Activated B cell treated with CpG ODN at 0.5 μM for 24 hours (primary cell): ENCODE measurements at places on chromosomes 11 and 22.

DNA sequence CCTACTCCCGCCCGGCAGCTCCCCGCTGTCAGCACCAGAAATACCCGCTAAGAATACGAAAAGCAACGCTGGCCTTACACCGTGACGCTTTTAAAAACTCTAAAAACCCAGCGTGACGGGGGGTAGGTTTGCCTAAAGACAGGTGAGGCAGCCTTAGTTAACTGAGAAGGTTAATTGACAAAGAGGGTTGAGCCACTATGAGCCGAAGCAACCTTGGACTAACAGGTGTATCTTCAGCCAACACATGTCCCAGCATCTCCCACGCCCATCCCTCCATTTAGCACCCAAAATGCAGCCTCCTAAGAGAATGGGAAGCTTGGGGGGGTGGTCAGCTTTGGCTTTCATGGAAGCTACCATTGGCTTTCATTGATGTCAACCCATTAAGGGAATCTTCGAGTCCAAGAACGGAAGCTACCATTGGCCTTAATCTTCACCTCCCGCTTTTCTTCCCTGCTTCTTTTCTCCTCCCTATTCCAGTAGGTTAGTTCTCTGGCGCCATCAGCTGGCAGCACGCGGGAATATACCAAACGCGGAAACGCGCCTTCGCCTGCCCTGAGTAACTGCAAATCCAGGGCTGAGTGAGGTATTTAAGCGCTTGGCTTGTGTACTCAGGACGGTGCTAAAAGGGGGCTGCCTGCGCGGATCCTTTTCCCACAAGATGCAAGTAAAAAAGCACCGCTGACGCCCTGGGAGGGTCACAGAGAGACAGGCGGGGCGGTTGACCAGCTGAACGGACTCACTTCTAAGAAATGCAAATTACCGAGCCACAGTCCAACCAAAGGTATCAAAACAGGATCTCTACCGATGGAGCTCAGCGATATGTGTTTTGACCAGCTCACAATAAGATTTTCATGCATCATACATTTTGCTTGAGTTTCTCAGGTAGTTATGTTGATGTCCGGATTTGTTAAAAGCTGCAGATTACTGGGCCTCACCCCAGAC lies 38.5 kb upstream of the GLYATL1 start:
- no peak overlapping the region for H3K27ac ChIP-seq
- no peak for DNase-seq
- H3K36me3 ChIP-seq: no peaks in the 10 kb centered on the region
- H3K4me1 ChIP-seq: peaks cover 8% of the 10 kb centered on the region
- peaks cover 48% of the 10 kb centered on the region for H3K27me3 ChIP-seq

- no peak for DNase-seq
- peaks cover 2% of the 10 kb centered on the region for H3K27me3 ChIP-seq
- no peak overlapping the region for H3K4me3 ChIP-seq
- H3K27ac ChIP-seq: no peak overlapping the region
- H3K4me1 ChIP-seq: no peaks in the 10 kb centered on the region
- no peaks in the 10 kb centered on the region for H3K36me3 ChIP-seq
Observed at GRCh38 chr11:5004424-5005274, 10.0 kb downstream of the OR51L1 start.

GRCh38 chr11:2399488-2400068 lies 972 bp upstream of the TSSC4 start:
- peaks cover 45% of the 10 kb centered on the region for H3K36me3 ChIP-seq
- H3K27me3 ChIP-seq: no peaks in the 10 kb centered on the region
- H3K4me3 ChIP-seq: peak overlapping the region; percentile 88
- DNase-seq: no peak
- H3K4me1 ChIP-seq: peaks cover 32% of the 10 kb centered on the region

DNA sequence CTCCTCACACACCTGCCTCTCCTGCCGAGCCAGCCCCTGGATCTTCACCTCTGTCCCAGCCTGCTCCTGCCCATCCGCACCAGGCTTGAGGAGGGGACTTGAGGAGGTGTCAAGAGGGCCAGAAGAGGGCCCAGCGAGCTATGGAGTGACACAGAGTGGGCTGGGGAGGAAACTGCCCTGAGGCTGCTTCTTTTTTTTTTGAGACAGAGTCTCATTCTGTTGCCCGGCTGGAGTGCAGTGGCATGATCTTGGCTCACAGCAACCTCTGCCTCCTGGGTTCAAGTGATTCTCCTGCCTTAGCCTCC lies 21.9 kb upstream of the CDON start:
- no peak for DNase-seq
- no peak overlapping the region for H3K27ac ChIP-seq
- H3K27me3 ChIP-seq: peaks cover 15% of the 10 kb centered on the region
- no peaks in the 10 kb centered on the region for H3K36me3 ChIP-seq
- H3K4me3 ChIP-seq: no peak overlapping the region

DNA sequence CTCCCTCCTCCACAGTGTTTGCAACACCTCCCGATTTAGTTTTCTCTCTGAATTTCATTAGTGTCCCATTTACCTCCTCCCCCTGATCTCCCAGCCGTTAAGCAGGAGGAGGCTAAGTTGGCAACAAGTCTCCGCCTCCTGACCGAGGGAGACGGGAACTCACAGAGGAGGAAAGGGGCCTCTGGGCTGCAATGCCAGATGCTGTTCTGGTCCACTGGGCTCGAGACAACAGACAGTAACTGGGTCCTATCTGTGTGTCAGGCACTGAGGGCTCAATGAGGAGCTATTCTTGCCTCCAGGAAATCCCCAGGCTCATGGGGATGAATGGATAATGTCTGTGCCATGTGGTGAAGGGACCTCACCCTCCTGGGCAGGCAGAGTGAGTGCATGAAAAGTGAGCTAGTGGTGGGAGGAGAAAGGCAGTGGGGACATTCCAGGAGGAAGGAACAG lies 228.1 kb downstream of the TENM4 start:
- no peaks in the 10 kb centered on the region for H3K4me1 ChIP-seq
- DNase-seq: no peak

- H3K36me3 ChIP-seq: peaks cover 47% of the 10 kb centered on the region
- peaks cover 62% of the 10 kb centered on the region for H3K4me1 ChIP-seq
- no peak for DNase-seq
- no peaks in the 10 kb centered on the region for H3K27me3 ChIP-seq
Observed at GRCh38 chr11:130123414-130124040, 36.1 kb upstream of the ST14 start.

- no peaks in the 10 kb centered on the region for H3K4me1 ChIP-seq
- H3K4me3 ChIP-seq: no peak overlapping the region
- H3K36me3 ChIP-seq: no peaks in the 10 kb centered on the region
- DNase-seq: no peak
- peaks cover 11% of the 10 kb centered on the region for H3K27me3 ChIP-seq
- no peak overlapping the region for H3K27ac ChIP-seq
Observed at GRCh38 chr22:43852573-43853327, 9.6 kb downstream of the SULT4A1 start.

DNA sequence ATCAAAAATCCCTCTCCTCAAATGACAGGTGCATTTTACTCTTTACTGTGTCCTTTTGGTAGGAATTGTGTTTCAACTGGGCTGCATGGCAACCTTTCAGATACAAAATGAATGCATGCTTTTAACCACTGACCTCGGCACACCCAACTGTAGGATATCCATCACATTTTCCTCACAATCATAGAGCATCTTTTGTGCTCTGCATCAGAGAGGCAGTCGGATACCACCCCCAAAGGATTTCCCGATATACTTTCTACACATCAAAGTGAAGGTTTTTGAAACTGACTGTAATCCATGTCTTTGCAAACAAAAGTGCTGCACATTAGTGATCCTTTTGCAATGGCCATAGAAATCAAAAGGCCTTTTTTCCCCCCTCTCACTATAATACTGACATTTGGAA lies 9.1 kb downstream of the ME3 start:
- no peaks in the 10 kb centered on the region for H3K4me1 ChIP-seq
- no peak overlapping the region for H3K27ac ChIP-seq
- peaks cover 11% of the 10 kb centered on the region for H3K27me3 ChIP-seq
- DNase-seq: no peak

DNA sequence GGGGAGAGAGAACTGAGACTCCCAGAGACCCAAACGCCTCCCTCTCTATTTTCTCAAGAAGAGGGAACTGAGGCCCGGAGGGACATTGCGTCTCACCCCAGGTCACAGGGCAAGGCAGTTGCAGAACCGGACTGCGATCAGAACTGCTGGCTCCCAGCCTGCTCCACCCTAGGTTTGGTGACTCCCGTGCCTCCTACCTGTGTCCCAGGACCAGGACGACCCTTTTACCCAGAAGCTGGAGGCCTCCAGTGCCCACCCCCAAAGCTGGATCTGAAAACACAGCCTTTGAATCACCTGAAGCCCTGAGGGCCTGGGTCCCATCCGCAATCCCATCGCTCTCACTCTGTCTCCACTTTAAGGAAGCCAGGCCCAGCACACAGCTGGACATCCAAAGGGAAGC lies 1.4 kb downstream of the GSTT4 start:
- no peaks in the 10 kb centered on the region for H3K27me3 ChIP-seq
- no peak overlapping the region for H3K27ac ChIP-seq
- DNase-seq: no peak
- no peak overlapping the region for H3K4me3 ChIP-seq
- H3K36me3 ChIP-seq: no peaks in the 10 kb centered on the region

- DNase-seq: peak; percentile 49
- H3K36me3 ChIP-seq: peaks cover 6% of the 10 kb centered on the region
- no peaks in the 10 kb centered on the region for H3K27me3 ChIP-seq
- peak overlapping the region; percentile 90 for H3K27ac ChIP-seq
Observed at GRCh38 chr22:42396621-42397331, 35.4 kb downstream of the NFAM1 start.

- peaks cover 10% of the 10 kb centered on the region for H3K27me3 ChIP-seq
- no peaks in the 10 kb centered on the region for H3K36me3 ChIP-seq
- no peak for DNase-seq
- H3K4me3 ChIP-seq: no peak overlapping the region
- H3K27ac ChIP-seq: no peak overlapping the region
- H3K4me1 ChIP-seq: no peaks in the 10 kb centered on the region
Observed at GRCh38 chr11:109914038-109914437, 179.2 kb upstream of the ZC3H12C start.

GRCh38 chr11:10322830-10323792 lies 18.2 kb downstream of the ADM start:
- peaks cover 14% of the 10 kb centered on the region for H3K4me1 ChIP-seq
- H3K27ac ChIP-seq: peak overlapping the region; percentile 67
- H3K4me3 ChIP-seq: no peak overlapping the region
- DNase-seq: no peak
- H3K27me3 ChIP-seq: peaks cover 11% of the 10 kb centered on the region
- no peaks in the 10 kb centered on the region for H3K36me3 ChIP-seq

DNA sequence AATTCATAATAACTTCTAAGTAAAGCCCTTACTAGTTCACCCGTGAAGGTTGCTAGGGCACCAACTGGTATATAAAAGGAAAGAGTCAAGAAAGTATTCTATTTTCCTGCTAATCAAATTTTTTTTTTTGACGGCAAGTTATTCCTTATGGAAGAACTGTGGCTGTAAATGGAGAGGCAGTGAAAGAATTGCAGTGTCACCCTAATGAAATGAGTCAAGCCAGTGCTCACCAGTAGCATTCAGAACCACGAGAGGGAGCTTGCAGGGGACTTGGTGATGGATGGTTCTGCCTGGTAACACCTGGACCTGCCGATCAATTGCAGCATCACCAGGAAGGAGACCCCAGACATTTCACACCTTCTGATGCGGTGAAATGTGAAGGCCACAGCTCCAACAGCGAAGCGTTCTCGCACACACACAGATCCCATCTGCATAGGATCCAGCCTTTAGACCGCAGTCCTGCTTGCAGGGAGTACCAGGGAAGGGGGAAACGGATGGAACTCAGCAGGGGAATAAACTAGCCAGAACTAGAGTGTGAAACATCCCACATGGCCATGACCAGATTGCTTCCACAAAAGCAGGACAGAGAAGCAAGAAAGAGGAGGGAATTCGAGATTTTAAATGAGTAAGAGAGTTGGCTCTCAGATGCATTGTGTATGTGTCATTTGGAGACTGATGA lies 326.2 kb downstream of the TBC1D22A start:
- H3K27ac ChIP-seq: no peak overlapping the region
- H3K36me3 ChIP-seq: peaks cover 38% of the 10 kb centered on the region
- no peaks in the 10 kb centered on the region for H3K27me3 ChIP-seq
- H3K4me3 ChIP-seq: no peak overlapping the region
- DNase-seq: no peak

DNA sequence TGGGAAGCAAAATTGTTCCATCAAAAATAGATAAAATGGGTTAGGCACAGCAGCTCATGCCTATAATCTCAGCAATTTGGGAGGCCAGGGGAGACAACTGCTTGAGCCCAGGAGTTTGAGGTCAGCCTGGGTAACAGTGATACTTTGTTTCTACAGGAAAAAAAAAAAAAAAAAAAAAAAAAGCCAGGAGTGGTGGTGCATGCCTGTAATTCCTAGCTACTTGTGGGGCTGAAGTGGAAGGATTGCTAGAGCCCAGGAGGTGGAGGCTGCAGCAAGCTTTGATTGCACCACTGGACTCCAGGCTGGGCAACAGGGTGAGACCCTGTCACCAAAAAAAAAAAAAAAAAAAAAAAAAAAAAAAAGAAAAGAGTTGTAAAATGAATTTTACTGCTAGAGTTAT lies 49.6 kb downstream of the KIF18A start:
- no peak overlapping the region for H3K4me3 ChIP-seq
- no peak overlapping the region for H3K27ac ChIP-seq
- DNase-seq: no peak
- H3K4me1 ChIP-seq: no peaks in the 10 kb centered on the region

DNA sequence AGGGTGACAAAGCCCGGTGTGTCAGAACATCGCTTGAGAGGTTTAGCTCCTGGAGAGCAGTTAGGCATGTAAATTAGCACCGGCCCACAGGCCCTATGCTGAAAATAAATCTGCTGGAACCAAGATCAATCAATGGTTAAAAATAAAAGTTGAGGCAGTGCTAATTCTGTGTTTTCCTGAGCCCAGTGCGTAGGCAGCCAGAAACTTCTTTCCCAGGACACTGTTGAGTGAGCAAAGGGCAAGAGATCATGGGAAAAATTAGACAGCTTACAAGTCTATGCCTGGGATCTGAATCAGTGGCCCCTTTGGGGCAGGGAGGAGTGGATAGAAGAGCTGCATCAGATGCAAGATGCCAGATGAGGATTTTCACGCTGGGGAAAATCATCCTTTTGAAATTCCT lies 539.2 kb downstream of the BUD13 start:
- H3K4me1 ChIP-seq: no peaks in the 10 kb centered on the region
- peaks cover 8% of the 10 kb centered on the region for H3K27me3 ChIP-seq
- no peak overlapping the region for H3K4me3 ChIP-seq
- no peak overlapping the region for H3K27ac ChIP-seq
- H3K36me3 ChIP-seq: no peaks in the 10 kb centered on the region

DNA sequence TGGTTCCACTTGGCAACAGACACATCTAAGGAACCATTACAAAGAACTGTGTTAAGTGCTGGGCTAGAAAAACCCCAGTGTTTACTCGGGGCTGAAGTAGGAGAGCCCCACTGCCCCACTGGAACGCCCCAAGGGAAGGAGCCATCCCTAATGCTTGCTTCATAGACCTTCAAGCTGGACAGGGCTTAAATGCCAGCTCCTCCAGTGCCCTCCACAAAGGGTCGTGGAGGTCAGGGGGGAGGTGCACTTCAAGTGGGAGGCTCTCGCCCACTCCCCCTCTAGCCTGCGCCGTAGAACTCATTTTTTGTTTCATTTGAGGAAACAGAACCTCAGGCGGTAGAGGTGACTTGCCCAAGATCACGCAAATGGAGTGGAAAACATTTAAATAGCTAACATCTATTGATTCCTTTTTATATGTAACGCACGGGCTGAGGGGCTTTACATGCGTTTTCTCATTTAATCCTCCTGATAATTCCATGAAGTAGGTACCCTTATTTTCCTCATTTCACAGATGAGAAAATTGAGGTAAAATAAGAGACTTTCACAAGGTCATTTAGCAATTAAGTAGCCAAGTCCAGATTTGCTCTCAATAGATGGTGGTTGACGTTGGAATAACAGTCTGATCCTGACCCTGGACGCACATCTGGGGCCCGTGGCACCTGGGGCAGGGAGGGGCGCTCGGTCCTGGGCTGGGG lies 545 bp upstream of the ZDHHC13 start:
- H3K4me3 ChIP-seq: peak overlapping the region; percentile 95
- no peaks in the 10 kb centered on the region for H3K27me3 ChIP-seq
- peaks cover 20% of the 10 kb centered on the region for H3K36me3 ChIP-seq
